ENCODE measurements at places on chromosomes 5 and 9.

DNA sequence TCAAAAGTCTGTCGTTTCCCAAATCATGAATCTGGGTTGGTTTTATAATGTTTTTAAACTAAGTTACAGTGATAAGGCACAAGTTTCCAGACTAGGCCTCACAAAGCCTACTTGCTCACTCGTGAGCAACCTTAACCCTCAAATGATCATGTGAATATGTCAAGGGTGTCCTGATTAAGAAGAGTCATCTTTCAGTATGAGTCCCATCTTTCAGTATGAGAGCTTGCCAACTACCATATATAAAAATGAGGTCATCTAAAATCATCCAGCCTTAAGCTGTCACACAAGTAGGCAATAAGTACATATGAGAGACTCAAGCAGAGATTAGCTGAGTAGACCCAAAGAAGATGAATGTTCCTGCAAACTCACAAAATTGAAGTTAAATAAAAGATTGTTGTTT, 668.4 kb upstream of the FAM174A start:
- DNase-seq = no peak

GRCh38 chr9:105205787-105206495, 38.5 kb upstream of the SLC44A1 start:
- DNase-seq = no peak

DNA sequence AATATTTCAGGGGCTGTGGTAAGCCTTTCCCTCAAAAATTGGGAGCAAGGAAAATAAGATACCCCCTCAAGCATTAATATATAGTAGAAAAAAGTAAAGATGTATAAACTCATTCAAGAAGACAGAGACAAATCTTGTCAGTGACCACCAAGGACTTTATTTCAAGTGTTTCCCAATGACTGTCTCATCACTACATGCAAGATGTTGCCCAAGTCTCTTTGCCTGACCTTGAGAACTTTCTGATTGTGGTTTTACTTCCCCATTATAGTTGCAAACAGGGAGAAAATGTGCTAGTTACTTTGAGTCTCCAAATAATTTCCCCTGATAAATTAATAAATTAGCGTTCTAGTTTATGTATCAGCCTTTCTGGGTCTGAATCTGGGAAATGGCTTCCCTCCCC, 4.0 kb upstream of the SLC46A2 start:
- DNase-seq = no peak

DNA sequence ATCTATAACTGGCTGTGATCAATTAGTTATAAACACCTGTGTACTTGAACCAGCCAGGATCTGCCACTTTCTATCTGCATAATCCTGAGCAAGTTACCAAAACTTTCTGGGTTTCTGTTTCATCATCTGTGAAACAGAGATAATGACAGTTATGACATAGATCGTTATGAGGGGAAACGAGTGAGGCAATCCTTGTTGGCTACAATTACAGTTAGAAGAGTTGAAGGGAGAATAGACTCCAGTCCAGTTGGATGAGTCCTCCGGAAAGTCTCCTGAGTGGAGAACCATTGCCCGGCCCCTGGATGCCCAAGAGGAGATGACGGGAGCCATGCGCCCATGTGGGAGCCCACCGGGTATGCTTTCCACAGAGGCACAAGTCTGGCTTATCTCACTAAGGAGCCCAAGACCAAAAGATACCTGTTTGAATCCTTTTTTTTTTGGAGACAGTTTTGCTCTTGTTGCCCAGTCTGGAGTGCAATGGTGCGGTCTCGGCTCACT, 4.5 kb downstream of the PDE6A start:
- no peak for DNase-seq

- no peak for DNase-seq
Measured at GRCh38 chr5:124639095-124639665, 107.3 kb downstream of the ZNF608 start.

- DNase-seq = no peak
Measured at GRCh38 chr5:64693636-64694035, 3.3 kb downstream of the SHISAL2B start.

- DNase-seq = no peak
Measured at GRCh38 chr9:120711354-120711753, 2.9 kb downstream of the MEGF9 start.

GRCh38 chr5:157951673-157952373, 92.9 kb upstream of the CLINT1 start:
- no peak for DNase-seq

DNA sequence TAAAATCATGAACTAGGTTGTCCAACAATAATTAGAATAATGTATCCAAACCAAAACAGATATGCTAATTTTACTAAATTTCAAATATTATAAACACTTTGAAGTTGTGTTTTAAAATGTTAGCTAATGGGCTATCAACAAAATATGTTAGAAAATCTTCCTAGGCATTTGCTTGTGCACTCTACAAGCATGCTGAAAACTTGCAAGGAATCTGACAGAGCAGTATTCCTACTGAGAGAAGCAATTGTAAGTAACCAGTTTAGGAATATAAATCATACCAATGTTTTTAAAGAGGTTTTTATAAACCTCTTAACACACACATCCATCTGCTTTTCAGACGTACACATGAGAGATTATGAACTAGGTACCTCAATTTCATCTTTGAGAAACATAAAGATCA, 228.4 kb upstream of the TBCA start:
- no peak for DNase-seq

DNA sequence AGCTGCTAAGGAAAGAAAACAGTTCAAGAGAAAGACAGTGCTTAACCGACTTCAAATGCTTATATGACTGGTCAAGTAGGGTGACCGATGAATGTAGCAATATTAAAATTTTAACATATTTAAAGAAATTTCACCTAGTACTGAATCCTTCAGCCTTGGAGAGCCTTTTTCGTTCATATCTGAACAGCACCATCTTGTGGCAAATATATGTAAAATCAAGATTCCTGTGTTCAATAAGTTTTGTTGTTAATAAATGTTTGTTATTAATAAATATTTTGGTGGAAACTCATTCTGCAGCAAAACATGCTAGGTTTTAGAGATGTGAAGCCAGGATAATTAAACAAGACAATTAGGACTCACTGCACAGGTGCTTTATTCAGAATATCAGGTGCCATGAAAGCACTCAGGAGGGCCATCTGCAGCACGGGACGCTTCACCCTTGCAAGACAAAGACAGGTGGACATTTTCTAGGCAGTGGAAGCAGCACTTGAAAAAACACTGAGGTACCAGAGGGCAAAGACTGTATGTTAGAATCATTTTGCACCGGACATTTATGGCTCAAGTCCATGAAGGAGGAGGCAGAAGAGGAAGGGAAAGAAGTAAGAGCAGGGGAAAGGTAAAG, 15.6 kb downstream of the TICAM2 start:
- no peak for DNase-seq

- no peak for DNase-seq
Measured at GRCh38 chr5:130168211-130168610, 263.9 kb downstream of the CHSY3 start.

DNA sequence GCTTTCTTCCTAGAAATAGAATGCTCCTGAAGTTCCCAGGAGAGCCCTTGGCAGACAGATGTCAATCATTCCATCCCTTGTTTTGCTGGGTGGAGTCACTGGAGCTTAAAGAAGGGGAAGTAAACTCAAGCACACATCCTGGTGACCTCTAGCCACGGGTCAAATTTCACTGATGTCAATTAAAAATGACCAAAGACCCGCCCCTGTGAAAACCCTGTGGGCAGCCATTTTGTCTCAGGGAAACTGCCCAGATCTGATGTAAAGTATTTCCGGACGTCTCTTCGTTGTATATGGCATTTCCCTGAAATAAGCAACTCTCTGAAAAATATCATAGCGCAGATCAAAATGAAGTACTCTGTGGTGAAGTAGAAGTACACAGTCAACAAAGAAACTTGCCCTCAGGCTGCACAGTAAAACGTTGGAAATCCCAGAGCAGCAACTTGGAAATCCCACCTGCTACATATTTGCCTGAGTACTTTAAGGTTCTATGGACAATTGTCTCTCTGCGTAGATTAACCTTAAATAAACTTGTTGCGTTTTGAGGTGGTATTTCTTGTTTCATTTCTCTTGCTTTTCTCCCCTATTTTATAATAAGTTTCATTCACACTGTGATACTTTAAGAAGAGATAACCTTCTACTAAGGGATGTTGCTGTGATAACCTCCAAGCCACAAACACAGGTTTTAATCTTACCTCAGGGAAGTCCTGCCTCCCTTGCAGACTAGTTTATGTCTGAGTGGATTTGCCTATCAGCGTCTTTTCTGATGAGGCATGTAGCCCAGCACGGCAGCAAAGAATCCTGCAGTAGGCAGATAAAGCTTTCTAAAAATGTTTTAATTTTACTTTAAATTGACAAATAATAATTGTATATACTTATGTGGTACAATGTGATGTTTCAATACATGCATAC, 60.9 kb upstream of the PIP5K1B start:
- no peak for DNase-seq

- DNase-seq = no peak
Measured at GRCh38 chr9:132505991-132506655, 76.3 kb upstream of the BARHL1 start.

DNA sequence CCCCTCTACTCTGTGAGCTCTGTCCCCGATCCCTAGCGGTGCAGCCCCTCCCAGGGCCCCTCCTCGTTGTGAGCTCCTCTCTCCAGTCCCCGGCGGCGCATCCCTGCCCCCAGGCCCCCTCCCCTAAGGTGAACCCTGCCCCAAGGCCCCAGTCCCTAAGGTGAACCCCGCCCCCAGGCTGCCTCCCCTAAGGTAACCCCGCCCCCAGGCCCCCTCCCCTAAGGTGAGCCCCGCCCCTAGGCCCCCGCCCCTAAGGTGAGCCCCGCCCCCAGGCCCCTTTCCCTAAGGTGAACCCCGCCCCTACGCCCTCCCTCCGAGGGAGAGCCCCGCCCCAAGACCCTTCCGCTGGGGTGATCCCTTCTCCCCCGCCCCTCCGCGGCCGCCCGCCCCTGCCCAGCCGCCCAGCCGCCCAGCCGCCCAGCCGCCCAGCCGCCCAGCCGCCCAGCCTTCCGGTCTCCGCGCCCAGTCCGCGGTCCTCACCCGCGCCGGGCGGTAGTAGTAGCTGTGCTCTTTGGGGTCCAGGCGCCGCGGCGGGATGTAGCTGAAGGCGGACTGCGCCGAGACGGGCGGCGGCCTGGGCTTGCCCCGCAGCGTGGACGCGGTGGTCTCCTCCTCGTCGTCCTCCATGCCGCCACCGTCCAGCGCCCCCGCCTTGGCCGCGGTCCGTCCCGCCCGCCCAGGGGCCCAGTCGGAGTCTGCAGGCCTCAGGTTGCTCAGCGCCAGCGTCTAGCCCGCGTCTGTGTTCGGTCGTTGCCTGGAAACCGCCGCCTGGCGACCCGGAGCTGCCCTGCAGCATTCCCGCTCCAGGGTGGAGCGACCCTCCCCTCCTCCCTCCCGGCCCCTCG, at the start of gene CFAP90:
Gene CFAP90 (minus strand): TSS at position 739 of the 845 bp plus-strand sequence. CDS start 112 bp downstream, at position 627.
- peak; percentile 76 for DNase-seq

DNA sequence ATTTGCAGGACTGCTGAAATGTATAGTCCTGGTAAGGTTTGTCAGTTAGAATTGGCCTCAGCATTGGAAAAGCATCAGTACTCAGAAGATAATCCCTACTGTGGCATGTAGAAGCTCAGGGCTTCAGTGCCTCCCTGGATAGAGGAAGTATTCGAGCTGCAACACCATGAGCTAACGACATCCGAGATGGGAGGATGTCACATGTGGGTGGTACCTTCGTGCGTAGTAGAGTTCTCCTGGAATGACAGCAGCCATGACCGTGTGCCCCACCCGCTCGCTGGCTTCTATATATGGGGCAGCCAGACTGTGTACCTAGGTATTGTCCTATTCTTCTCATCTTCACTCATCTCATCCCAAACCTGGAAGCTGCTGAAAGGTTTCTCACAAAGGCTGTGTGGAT, 345.8 kb upstream of the KLF9 start:
- no peak for DNase-seq

DNA sequence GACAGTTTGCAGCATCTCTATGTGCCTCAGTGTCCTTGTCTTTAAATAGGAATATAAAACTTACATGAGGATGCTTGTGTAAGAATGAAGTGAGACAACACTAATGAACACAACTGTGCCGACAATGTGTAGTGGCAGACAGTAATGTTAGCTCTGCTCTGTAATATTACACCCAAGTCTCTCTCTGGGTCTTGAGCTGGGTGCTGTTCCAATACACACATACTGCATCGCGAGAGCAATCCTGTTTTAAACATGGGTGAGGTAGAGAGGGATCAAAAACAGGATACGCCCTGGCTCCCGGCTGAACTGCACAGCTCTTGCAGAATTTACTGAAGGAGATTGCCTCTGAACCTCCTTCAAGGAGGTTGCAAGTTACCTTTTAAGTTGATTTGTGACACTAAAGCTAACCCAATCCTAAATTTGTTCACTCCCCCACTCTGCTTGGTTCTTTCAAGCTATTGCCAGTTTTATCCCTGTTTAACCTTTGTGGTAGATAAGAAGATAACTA, 155.2 kb upstream of the ISL1 start:
- no peak for DNase-seq

DNA sequence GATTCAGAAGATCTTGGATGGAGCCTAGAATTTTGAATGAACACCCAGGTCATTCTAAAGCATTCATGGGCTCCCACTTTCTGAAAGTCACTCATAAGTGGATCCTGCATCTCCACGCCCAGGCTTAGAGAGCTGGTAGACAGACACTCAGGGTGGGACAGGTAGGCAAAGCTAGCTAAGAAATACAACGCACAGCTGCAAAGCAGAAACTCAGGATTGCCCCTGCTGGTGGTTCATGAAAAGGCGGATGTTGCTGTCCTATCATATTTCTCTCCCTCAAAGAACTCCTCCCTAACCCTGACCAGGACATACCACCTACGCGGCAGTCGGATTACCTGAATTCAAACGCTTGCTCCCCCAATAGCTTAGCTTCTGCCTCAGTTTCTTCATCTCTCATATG, 226.5 kb downstream of the GLIS3 start:
- DNase-seq = no peak

DNA sequence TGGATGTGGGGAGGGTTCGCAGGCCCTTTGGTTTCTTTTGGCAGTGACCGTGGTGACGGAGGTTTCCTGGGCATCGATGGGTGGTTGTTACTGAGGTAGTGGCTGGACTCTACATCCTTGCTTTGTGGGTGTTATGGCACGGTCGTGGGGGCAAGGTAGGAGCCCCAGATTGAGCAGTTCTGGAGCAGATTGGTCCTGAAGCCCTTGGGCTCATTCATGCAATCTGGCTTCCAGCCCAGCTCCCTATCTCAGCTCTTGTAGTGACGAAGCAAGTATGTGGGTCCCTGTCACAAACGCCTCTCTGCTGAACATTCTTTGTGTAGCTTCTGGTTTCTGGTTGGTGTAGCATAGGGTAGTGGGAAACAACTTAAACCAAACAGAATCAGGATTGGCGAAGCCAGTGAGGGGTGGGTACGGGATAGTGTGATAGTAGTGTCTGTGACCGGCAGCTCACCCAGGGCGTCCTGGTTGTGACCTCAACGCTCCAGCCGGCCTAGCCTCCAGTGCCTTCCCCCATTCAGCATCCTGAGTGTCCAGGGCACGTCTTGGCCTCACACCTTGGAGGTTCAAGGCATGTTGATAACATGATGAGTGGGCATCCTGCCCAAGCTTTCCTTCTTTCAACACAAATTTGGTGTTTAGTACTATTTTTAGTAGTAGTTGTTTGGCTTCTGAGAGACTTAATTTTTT, 2.9 kb downstream of the NDUFS6 start:
- no peak for DNase-seq

- no peak for DNase-seq
Measured at GRCh38 chr5:105739732-105740131, 1931.0 kb downstream of the EFNA5 start.

GRCh38 chr9:124392254-124392870, 22.9 kb downstream of the PSMB7 start:
- DNase-seq = no peak
